GM12878 (cell line): ENCODE measurements at places on chromosomes 4 and X. TPM values are rescaled to one million over a fixed set of nuclear protein-coding genes. Genes with fewer than 3 reads are reported as not detected.

The CNKSR2 gene
- 0.18 TPM in 1 of 2 replicates, not detected in the other for total RNA-seq

GRCh38 chr4:41477181-41477905 lies 60.6 kb upstream of the LIMCH1 start:
- no peak for DNase-seq

- no peak for DNase-seq
These were observed 68.6 kb upstream of the SORBS2 start for GRCh38 chr4:185880571-185880970.

GRCh38 chr4:94516999-94517398 lies 65.3 kb downstream of the PDLIM5 start:
- no peak for DNase-seq

GRCh38 chr4:11469650-11470437 lies 41.1 kb upstream of the HS3ST1 start:
- peak; percentile 38 for DNase-seq

DNA sequence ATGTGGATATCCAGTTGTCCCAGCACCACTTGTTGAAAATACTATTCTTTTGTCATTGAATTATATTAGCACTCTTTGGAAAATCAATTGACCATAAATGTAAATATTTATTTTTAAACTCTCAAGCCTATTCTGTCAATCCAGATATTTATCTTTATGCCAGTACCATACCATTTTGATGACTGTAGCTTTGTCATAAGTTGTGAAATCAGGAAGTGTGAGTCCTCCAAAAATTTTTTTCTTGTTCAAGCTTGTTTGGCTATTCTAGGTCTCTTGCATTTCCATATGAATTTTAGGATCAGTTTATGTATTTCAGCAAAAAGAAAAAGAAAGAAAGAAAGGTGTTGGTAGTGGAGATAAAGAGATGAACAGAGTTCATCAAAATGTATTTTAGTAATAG lies 8.2 kb upstream of the SMPX start:
- no peak for DNase-seq

DNA sequence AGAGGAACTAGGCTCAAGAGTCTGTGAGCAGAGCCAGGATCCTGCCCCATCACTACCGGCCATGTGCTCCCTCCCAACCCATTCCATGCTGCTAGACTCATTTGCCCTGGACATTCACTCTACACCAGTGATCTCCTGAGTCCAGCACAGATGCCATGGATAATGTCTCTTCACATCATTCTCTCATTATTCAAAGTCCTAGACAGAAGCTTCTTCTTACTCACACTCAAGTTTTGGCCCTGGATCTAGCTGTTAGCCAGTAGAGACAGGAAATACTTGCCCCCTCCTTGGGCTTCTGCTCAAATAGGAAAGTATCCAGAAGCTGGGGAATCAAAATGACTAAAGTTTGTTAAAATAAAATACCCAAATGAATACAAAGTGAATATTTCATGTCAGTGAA lies 266.8 kb upstream of the LDB2 start:
- no peak for DNase-seq

DNA sequence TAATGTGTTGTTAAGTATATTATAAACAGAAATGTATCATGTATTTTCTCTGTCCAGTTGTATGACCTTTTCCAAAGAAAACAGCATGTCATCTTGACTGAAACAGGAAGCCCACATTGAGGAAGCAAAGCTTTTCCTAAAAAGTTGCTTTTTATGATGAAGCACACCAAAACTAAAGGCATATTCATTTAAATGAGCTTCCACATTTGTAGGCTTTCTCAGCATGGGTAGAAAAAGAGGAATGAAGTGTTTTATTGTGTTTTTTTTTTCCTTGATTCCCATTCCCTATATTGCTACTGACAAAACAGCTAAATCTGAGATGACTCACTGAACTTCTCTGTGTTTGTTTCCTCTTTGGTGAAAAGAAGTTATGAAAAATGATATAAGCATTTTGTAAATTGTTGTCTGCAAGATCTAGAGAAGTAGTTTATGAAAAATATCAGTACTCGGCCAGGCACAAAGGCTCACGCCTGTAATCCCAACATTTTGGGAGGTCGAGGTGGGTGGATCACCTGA lies 32.5 kb upstream of the FRAS1 start:
- DNase-seq, result no peak
